ENCODE measurements at places on chromosomes 11 and 22.

DNA sequence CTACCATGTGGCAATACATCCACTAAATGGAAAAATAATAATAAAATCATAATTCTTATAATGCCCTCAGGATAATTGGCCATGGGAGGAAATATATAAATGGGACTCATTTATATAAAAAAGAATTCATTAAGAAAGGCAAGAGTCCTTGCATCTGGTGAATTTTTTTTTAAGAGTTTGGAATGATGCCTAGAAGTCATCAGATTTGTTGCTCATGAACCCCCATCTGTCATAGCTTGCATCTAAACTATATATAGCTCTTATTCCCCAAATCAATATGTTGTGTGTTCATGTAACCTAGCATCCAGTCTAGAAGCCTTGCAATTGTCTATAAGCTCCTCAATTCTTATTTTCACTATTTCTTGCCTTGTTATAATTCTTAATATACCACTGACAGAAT lies 75.9 kb downstream of the CADM1 start:
- DNase-seq = no peak

DNA sequence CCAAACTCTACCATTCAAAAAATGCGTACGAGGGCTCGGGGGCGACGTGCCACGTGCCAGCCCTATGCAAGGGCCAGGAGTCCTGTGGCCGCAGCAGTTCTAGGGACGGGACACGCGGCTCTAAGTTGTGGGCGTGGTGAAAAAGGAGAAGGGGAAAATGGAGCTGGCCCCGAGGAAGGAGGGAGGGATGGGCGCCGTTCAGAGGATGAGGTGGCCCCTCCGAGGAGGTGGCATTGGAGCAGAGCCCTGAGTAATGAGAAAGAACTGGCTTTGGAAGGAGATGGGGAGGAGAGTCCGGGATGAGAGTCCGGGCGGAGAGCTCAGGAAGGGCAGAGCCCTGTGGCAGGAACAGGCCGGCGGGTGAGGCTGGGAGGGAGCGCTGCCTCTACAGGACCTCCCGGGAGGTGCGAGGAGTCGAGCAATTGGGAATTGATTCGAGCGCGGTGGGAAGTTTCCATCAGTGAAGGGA lies 21.0 kb downstream of the OTUB1 start:
- DNase-seq = no peak

GRCh38 chr11:69661413-69661715 lies 13.8 kb downstream of the LTO1 start:
- no peak for DNase-seq

GRCh38 chr11:72317570-72317969 lies 73.6 kb upstream of the PHOX2A start:
- DNase-seq = no peak

DNA sequence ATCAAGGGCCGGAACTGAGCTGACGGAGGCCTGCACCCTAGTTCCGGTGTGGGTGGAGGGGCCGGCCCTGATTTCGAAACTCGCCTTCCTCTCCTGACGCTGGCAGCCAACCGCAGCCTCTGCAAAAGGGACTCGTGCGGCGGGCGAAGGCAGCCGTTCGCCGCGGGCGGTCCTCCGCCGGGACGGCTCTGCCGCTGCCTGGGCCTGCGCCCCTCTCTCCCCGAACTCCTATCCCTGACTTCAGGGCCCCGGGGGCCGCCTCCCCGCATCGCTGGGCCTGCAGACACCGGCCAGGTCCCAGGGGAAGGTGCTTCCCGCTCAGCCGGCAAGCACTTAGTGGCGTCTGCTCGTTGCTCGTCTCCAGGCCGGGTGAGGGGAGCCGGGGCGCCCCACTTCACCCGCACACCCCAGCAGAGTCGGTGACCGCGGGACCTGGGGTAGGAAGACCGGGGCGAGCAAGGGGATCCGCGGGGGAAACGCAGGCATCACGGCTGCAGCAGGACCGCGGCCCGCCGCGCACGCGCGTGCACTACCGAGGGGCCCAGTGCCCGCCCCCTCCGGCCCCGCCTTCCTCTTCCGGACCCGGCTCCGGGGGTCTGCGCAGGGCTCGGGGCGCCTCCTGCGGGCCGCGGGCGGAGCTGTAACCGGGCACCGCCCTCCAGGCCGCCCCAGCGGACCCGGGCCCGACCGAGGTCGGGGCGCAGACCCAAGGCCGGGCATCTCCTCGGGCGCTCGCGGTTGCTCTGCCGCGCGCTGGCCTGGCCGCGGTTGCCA lies 464 bp upstream of the ANKRD13D start:
- peak; percentile 83 for DNase-seq

DNA sequence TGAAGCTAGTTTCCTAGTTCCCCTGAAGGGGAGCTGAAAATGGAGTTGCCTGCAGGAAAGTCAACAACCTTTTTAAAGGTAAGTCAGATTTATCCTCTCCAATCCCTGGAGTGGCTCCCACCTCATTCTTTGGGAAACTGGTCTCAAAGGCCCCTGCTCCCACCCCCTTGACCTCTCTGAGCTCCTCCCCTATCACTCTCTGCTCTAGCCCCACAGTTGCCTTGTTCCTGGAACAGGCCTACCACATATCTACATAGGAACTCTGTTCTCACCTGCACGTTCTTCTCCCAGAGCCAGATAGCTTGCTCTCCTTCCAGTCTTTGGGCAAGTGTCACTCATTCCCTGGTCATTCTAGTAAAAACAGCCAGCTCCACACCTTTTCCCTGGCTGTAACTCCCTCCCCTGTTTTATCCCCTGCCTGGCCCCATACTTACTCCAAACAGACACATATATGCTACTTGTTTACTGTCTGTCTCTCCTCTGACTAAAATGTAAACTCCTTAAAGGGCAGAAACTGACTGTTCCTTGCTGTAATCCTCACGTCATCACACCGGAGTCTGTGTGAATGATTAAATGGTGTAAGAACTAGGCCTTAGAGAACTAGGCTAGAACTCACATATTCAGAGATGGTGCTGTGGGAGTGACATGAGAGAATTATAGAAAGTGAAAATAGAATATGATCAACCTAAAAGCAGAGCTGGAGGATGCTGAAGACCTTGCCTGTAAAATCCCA lies 53.3 kb downstream of the TCF20 start:
- DNase-seq = no peak

- no peak for DNase-seq
These were observed 63.5 kb downstream of the BRD1 start for GRCh38 chr22:49764127-49764581.

DNA sequence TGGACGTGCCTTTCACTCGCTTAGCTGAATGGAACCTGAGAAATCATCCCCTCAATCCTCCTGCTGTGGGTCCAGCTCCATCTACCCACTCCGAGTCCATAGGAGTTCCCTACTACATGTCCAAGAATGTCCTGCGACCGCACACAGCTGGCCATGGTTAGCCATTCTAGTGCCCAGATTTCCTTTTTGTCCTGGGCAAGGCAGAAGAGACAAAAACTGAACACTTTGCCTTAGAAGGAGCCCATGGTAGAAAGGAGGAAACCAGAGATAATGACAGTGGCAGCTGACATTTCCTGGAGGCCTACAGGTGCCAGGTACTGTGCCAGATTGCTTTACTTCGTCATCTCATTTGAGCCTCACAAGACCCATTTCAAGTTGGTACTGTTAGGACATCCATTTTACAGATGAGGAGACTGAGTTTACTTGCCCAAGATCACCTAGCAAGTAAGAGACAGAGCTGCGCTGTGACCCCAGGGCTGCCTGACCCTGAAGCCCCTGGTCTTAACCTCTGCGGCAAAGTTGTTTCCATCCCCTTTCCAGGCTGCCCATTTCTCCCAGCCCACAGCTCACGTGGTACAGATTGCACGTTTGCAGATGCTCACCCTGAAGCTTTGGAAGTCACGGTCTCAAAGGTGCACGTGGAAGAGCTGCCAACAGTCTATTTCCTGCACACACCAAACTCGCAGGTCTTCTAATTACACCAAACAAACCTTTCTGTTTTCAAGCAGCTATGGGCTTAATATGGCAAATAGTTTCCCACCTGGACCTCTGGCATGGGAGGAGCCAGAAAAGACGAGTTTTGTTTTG lies 112.7 kb downstream of the ZBTB16 start:
- DNase-seq = no peak

DNA sequence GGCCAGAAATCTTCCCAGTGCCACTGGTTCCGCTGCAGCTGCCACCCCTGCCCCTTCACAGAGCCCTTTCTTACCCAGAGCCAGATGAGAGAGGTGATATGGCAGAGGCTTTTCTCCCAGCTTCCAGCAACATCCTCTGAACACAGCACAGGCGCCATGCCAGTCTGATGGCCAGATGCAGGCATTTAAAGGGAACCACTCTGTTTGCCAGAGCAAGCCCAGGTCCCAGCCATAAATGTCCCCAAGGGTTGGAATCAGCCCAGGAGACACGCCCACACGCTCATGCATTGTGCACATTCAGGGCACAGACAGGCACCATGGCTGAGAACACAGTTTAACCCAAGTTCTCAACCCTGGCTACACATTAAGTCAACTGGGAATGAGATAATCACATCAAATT lies 114.3 kb upstream of the CSNK2A3 start:
- no peak for DNase-seq

GRCh38 chr11:92659793-92660192 lies 309.7 kb upstream of the MTNR1B start:
- no peak for DNase-seq
